Left lung (tissue), 14 donors: ENCODE measurements at places on chromosomes 16 and 17. TPM values are rescaled to one million over a fixed set of nuclear protein-coding genes. Genes with fewer than 3 reads are reported as not detected.
A peak's percentile ranks its signal among the peaks of the same experiment; 100 is the strongest.

DNA sequence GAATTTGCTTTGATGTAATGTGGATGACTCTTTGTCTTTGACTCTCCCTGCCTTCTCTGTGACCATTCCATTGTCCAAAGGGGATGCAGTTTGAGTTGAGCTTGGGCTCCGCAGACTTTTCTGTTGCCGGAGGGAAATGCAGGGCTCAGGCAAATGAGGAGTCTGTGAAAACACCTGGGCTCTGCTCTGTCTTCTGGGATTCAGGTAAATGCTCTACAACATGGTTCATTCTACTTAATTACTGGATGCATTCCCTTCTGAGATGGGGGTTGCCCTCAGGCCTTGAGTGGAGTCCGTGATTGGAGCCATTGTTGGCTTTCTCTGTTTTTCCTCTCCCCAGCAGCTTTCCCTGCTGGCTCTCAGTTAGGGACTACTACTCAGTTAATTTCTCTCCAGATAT is 26.4 kb upstream of the SPNS2 start:
- no peak for DNase-seq

- peak; percentile 50 for DNase-seq
Observed at GRCh38 chr16:15682105-15682570, 32.1 kb downstream of the NDE1 start.

The HEXD gene
- polyA plus RNA-seq = 48.3 TPM

DNA sequence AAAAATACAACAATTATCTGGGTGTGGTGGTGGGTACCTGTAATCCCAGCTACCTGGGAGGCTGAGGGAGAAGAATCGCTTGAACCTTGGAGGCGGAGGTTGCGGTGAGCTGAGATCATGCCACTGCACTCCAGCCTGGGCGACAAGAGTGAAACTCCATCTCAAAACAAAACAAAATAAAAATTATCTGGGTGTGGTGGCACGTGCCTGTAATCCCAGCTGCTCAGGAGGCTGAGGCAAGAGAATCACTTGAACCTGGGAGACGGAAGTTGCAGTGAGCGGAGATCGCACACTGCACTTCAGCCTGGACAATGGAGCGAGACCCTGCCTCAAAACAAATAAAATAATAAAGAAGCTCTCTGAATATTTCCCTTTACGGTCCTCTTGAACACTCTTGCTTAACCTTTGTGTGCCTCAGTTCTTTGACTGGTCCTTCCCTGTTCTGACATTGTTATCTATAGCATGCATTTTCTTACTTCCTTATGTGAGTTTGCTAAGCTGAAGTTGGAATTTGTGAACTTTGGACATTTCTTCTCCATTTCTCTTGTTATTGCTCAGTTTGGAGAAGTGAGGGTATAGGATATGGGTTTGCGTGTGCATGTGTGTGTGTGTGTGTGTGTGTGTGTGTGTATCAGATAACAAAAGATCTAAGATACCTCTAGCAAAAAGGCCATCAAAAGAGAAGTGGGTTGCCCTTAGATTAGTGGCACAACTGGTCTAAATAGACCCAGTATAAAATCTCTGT is 29.7 kb upstream of the WSB1 start:
- no peak for DNase-seq

DNA sequence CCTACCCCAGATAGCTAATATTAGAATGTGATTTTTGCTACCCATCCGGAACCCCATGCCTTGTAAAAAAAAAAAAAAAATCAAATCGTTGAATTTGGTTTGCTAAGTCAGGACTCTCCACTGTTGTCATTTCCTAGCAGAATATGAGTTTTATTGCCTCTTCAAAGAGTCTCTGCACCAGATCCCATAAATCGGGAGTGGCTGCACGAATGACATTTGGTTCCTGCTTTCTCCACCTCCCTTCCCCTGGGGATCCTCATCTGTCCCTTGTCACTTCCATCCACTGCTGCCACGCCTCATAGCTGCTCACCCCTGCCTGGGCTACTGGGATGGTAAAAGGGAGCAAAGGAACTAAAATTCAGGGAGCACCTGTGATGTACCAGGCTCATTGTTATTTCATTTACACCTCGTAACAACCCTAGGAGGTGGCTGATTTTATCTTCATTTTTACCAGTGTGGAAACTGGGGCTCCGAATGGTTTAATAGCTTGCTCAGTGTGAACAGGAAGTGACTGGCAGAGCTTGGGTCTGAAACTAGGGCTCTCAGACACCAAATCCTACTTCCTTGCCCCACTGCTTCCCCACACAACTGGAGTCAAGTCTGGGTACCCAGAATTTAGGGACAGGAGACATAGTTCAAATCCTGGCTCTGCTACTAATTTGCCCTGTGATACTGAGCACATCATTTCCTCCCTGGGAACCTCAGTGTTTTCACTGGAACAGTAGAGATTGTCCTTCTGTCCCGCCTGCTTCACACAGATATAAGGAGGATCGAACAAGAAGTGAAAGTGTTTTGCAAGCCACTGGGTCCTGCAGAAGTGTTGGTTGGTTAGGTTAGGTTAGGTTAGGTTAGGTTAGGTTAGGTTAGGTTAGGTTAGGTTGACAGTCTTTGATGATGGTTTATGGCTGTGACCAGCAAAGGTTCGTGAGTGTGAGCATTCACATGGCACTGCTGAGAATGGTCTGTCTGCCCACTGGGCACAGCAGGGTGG is 585 bp upstream of the KRT36 start:
- no peak for DNase-seq

DNA sequence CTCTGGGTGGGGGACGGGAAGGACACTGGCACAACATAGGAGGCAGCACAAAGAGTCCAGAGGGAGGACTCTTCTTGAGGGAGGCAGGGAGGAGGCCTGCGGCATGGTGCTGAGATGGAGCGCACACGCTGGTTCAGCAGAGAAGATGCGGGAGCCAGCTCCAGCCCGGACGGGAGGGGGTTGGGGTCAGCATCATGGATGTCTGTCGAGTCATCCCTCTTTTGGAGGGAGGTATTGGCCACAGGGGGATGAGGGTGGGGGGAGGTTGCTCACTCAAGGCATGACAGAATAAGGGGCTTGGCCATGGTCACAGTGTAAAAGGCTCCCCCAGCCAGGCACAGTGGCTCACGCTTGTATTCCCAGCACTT is 19.3 kb downstream of the DCAKD start:
- DNase-seq = no peak

- no peak for DNase-seq
Observed at GRCh38 chr17:4838309-4838785, 5.2 kb downstream of the MINK1 start.
